ENCODE measurements at places on chromosomes 13 and 19. TPM values are rescaled to one million over a fixed set of nuclear protein-coding genes. Genes with fewer than 3 reads are reported as not detected.

The GJA3 gene
- polyA plus RNA-seq = 0.13 TPM

The LRP3 gene
- 37.8 TPM for polyA plus RNA-seq

The KLK4 gene
- polyA plus RNA-seq = not detected

The PSG1 gene
- 0.06 TPM for polyA plus RNA-seq
